ENCODE measurements at places on chromosomes 7 and 10.

- DNase-seq, result no peak
Observed at GRCh38 chr7:145252031-145252430, 416.2 kb upstream of the TPK1 start.

DNA sequence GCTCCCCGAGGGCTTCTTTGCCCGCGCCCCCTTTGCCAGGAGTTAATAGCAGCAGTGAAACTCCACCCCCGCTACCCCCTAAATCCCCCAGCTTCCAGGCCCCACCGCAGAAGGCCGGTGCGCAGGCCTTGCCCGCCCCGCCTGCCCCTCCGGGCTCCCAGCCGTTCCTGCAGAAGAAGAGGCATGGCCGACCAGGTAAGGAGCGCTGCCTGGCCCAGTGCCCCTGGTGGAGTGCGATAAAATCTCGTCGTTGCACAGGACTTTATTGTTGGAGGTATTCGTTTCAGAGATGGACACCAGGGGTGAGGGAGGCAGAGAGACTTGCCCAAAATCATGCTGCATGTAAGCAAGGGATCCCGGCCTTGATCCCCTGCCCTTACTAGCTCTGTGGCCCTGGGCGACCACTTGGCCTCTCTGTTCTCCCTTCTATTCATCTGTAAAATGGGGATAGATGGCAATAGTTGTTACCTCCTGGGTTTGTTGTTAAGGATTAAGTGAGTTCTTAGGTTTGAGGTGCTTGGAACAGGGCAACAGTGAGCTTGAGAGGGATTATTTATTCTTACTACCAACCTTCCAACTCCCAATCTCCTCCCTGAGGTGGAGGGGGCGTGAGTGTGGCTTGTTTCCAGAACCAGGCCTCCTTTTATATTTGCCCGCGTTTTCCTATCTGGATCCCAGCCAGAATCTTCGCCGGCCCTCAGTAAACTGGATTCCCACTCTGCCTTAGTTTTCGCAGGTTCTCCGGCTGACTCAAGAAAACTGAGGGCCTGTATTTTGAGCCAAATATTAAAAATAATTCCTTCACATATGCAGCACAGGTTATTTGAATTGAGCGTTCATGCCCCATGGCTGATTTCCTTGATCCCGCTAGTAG lies 78.3 kb downstream of the WIPF3 start:
- no peak for DNase-seq

GRCh38 chr7:131111081-131111576 lies 216.5 kb upstream of the MKLN1 start:
- peak; percentile 29 for DNase-seq

DNA sequence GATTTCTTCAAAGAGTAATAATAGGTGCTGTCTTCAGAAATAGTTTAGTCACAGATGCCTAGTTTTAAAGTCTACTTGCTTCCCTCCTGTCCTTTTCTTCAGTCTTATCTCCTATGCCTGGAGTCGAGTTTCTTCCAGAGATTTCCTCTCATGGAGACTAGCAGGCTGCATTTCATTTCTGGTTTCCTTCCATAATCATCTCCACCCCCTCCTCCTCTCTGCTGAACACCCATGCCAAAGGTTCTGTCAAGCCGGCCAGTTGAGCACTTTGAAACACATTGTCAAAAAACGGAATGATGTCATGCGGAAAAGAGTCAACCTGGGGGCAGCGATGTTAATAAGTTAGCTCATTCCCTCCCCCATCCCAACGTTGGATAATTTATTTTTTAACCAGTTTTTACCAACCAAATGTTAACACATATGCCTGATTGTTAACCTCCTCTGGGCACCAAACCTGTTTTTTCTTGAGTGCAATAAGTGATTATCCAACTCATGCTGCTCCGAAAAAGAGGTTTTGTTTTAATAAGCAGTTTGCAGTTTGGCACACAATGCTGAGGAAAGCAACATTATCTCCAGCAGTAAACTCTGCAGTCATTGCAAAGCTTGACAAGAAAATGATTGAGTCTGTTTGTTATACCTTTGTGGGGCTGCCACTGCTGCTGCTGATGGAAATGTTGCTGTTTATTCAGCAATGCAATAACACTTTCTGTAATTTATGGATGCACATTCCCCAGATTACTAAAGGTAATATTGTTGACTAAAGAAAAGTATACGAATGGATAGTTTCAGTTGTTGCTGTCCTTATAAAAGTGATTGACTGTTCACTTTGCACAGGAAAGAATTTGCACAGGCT lies 161.6 kb downstream of the LRMDA start:
- no peak for DNase-seq

DNA sequence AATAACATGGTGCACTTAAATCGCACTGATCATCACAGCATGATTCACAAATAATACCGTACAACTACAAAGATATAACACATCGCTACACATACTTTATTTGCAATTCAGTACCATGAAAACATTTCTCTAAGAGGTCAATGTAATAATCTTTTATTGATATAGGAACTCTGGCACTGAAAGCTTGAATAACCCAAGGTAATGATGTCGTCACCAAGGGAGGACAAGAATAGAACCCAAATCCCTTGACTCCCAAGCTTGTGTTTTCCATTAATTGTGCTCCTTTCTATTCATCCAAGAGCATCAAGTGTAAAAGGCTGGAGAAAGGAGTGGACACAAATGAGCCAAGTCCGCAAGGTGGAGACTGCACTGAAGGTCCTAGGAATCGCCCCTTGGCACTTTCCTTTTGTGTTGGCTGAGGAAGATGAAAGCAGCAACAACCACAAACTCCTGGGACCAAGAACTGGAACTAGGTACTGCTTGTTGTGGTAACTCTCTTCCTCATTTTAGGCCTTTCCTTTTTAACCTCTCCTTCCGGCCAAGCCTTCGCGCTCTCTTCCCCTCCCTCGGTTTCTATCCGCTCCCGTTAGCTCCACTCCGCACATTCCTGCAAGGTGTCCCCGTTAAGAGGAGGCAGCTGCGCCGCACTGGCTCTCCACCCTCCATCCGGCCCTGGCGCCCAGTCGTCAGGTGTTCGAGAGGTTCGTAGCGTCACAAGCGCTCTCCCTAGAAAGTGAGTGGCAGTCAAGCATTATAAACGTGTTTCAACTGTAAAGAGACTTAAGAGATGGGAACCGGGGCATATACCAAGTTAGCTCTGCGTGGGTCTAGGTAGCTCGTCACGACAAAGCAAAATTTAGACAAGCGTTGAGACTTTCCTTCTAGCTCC lies 1.0 kb upstream of the CBLL1 start:
- DNase-seq, result no peak

DNA sequence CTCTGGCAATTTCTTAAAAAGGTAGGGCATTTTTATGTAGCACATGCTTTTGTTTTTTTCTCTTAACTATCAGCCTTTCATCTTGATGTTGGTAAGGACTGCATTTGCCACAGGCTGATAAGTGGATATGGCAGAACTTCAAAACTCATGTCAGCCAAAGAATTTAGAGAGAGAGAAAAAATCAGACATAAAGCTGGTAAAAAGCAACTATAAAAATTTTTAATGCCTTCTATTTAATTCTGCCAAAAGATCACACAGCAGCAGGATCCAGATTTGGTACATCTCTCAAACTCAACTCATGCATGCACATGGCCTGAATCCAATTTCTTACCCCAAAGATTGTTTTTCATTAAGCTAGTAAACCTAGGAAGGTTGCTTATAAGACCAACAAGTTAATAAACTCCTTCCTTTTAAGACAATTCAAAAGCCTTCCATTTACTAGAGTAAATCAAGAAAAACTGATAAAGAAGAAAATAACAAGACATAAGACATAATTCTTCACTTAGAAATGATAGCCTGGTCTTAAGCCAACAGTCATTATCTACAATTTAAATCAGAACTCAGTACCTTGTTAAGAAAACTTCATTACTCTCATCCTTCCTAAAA lies 69.3 kb downstream of the GLI3 start:
- DNase-seq, result no peak

DNA sequence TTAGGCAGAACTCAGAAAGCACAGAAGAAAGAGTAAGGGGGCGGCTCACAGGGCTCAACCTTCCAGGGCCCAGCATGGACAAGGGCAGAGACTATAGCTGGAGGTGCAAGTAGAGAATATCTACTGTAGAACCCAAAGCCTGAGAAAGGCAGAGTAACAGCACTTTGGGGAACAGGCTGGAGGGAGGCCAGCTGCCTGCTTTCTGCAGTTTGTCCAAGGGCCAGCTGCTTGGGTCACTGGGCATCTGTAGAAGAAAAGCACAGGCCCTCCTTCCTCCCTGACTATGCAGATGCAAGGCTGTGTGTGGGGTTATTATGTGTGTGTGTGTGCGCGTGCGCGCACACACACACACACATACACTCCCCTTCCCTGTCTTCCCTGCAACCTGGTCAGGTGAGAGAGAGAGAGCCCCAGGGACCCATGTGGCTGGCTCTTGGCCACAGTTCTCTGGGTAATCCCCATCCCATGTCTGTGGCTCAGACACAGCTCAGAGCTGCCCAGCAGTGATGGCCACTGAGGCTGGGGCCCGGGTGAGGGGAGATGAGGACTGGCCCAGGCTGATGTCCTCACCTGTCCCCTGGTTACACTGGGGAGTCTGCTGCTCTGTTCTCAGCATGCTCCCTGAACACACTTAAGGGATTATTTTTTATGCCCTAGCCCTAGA lies 9.0 kb downstream of the ADRA2A start:
- no peak for DNase-seq

DNA sequence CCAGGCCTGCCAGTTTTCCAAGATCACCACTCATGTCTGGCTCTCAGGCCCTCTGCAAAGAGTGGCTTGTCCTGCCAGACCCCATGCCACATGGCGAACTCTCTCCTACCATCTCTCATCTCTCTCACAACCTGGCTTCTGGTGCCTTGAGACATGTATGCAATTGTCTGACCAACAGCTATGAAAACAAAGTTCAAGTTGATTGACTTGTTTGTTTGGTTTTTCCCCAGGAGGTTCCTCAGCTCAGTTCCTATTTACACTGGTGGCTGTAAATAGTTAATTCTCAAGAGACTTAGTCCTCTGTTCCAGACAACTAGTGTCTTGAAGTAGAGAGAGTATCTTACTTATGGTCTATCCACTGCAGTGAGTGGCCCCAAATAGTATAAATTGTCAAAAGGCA lies 131.8 kb downstream of the SNX10 start:
- no peak for DNase-seq
